ENCODE measurements at places on chromosomes 13 and 19. TPM values are rescaled to one million over a fixed set of nuclear protein-coding genes. Genes with fewer than 3 reads are reported as not detected.

Gene FBXL3
- total RNA-seq = 57.7 TPM

Gene TPTE2
- not detected for total RNA-seq

DNA sequence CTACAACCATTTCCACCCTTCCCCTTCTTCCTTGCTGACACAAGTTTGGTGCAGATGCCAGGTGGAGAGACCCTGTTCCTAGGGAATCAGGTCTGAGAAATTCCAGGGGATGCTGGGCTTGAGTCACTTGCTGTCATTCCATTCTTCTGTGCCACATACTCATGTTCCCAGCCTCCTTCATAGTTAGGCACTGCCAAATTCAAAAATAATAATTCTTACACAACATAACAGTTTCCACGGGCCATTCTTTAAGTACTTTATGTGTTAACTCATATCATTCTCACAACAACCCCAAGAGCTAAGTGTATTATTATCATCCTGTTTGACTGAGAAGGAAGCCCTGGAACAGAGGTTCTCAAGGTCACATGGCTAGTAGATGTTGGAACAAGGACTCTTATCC lies 27.1 kb upstream of the POMP start:
- H3K27me3 ChIP-seq = no peaks in the 10 kb centered on the region
- no peak overlapping the region for H3K27ac ChIP-seq
- H3K36me3 ChIP-seq = no peaks in the 10 kb centered on the region
- H3K4me1 ChIP-seq = peaks cover 5% of the 10 kb centered on the region
- H3K4me3 ChIP-seq = no peak overlapping the region

DNA sequence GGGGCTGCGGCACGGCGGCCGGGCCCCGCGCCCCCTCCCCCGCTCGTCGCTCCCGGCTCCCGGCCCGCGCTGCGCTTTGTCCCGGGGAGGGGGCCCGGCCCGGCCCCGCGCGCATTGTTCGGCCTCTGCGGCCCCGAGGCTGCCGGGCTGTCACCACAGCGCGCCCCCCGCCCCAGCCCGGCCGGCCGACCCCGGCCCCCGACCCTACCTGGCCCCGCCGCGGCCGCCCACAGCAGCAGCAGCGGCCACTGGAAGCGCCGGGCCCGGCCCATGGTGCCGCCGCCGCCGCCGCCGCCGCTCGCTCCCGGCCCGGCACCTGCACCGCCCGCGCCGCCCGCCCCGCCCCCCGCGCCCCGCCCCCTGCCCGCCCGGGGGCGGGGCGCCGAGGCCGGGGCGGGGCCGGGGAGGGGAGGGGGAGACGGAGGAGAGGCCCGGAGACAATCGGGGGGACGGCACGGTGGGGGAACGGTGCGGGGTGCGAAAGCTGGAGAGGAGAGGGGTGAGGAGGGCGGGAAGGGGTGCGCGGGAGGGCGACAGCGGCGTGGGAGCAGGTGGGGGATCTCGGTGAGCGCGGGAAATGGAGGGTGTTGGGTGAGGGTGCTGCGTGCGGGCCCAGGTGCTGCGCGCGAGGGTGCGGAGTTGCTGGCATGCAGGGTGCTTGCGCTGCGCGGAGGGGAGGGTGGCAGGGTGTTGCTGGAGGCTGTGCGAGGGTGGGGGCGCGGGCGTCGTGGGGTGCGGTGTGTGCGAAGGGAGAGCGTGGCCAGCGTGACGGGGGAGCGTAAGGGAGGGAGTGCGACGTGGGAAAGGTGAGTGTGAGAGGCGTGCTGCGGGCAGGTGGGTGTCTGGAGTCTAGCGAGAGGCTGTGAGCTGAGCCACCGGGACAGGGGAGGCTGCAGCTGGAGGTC lies at the start of gene CADM4:
Gene CADM4 (minus strand): TSS at position 332 of the 905 bp plus-strand sequence. CDS start 60 bp downstream, at position 272.
- H3K36me3 ChIP-seq = no peaks in the 10 kb centered on the region
- H3K4me1 ChIP-seq = peaks cover 8% of the 10 kb centered on the region
- DNase-seq = peak; percentile 72
- peaks cover 8% of the 10 kb centered on the region for H3K27me3 ChIP-seq
- no peak within 1 kb of the TSS for H3K27ac ChIP-seq

GRCh38 chr13:39254601-39255000 lies 216.3 kb downstream of the NHLRC3 start:
- no peak overlapping the region for H3K4me3 ChIP-seq
- H3K27me3 ChIP-seq = no peaks in the 10 kb centered on the region
- DNase-seq = no peak
- H3K4me1 ChIP-seq = peaks cover 6% of the 10 kb centered on the region
- no peak overlapping the region for H3K27ac ChIP-seq

Measured in lower lobe of right lung (tissue), 2 donors.